Fibroblast of the aortic adventitia (primary cell): ENCODE measurements at places on chromosomes 5 and 9. TPM values are rescaled to one million over a fixed set of nuclear protein-coding genes. Genes with fewer than 3 reads are reported as not detected.

The HBEGF gene
- total RNA-seq: 0.41 and 0.90 TPM in 2 replicates

The NIM1K gene
- total RNA-seq: 0.65 and 1.9 TPM in 2 replicates

The ZNG1C gene
- total RNA-seq: 21.0 and 38.3 TPM in 2 replicates

The RMRP gene
- 966 and 30,763 TPM in 2 replicates for total RNA-seq

The PCDHB6 gene
- total RNA-seq: 0.18 TPM in 1 of 2 replicates, not detected in the other

The RNF180 gene
- 1.4 and 3.4 TPM in 2 replicates for total RNA-seq

The PCDHGB3 gene
- total RNA-seq: 7.7 and 9.6 TPM in 2 replicates

The STKLD1 gene
- total RNA-seq: 0.33 and 1.3 TPM in 2 replicates

The PDE8B gene
- not detected in 2 replicates for total RNA-seq
